ENCODE measurements at places on chromosomes 2 and 18.

- DNase-seq: peak; percentile 78
Measured at GRCh38 chr18:40576507-40577115, 1378.4 kb upstream of the PIK3C3 start.

- DNase-seq: peak; percentile 80
Measured at GRCh38 chr2:42196403-42197267, 27.5 kb downstream of the EML4 start.

GRCh38 chr2:199100326-199101110, 357.2 kb downstream of the SATB2 start:
- peak; percentile 49 for DNase-seq

DNA sequence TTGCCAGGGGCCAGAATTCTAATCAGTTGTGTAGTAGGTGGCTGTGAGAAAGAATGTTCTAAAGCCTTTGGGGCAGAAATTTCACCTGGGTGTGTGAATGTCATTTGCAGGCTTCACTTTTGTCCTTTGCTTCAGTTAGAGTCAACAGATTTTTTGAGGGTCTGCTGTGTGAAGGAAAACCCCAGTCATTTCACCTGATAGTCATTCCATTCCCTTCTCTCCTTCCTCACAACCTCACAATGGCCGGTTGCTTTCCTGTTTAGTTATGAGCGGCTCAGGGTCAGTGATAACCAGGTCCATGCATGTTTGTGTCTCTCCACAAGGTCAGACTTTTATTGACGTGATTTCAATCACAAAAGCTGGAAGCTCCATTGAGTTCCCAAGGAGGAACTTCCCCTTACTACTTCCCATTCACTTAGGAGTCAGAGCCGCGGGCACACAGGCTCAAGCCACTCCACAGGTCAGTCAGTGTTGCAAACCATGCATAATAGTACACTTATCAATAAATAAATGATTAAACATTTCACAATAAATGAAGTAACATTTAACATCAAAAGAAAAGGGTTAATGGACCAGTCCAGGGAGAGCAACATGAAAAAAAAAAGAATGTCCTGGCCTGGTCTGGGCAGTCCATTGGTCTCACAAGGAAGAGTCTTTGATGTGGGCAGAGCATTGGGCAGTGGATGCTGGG, 74.3 kb downstream of the NPAS2 start:
- DNase-seq: no peak

- no peak for DNase-seq
Measured at GRCh38 chr2:11903085-11903606, 156.7 kb downstream of the LPIN1 start.

- DNase-seq: no peak
Measured at GRCh38 chr2:11375689-11376027, 31.2 kb upstream of the ROCK2 start.

DNA sequence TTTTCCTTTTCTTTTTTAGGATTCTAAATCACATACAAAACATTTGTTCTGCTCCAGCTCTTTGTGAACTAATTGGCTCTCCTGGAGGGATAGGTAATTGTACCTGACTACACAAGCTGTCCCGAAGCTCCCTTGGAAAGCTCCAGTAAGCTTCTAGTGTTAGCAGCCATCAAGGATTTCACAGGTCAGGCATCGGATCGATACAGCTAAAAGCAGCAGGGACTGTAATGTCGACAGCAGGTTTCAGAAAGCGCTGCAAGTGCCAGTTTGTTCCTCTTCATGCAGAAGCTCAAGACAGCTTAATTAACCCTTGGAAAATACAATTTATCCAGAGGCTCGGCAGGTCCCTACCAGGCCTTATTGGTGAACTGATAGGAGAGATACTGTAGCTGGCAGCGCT, 87.2 kb upstream of the VRK2 start:
- peak; percentile 96 for DNase-seq

DNA sequence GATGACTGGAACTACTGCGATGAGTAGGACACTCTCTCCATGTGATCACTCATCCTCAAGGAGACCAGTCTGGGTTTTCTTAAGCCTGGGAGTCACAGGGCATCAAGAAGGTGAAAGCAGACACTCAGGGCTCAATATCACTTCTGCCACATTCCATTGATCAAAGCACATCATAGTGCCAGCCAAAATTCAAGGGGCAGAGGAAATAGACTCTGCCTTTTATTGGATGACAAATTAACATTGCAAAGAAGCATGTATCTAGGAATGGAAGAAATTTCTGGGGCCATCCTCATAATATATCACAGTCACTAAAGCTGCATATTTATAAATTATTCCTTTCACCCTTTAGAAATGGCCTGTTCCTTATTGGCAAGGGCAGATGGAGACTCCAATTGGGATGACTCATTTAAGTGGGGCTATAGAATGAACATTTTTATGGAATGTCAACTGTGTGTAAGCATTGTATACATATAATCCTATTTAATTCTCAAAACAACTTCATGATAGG, 114.8 kb upstream of the CDC42EP3 start:
- no peak for DNase-seq

- DNase-seq: no peak
Measured at GRCh38 chr2:194385376-194385775, 1271.7 kb upstream of the SLC39A10 start.

DNA sequence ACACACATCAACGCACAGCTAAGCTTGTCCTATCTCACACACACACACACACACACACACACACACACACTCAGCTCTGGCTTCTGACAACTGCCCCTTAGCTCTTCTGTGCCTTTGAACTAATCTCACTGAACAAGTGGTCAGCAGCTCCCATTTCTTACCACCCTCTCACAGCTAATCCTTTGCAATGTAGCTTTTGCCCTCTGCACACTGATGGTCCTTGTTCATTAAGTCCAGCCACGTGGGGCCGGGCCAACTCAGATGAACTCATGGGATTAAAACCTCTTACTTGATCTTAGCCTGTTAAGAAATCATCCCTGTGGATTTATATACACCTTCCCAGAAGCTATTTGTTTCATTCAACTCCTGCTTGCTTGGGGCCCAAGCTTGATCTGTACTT, 36.6 kb downstream of the DPYSL5 start:
- no peak for DNase-seq

DNA sequence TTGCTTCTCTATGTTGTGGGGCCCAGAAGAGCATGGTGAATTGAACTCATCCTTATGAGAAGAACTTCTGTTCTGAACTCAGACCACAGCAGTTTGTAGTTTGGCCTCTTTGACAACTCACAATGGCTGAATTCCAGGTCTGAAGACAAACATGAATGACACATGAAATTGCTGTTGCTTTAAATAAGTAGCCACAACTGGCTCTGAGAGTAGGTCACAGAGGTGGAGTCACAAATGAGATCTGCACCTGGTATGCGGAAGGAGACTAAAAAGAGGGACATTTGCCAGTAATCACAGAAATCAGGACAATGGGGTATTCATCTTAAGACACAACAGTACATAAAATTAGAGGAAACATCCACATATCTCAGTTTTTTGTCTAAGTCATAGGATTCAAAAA, 290.3 kb upstream of the MMADHC start:
- DNase-seq: no peak

- peak; percentile 41 for DNase-seq
Measured at GRCh38 chr18:79965119-79965902, 868 bp downstream of the HSBP1L1 start.

- no peak for DNase-seq
Measured at GRCh38 chr18:48673456-48673852, 134.6 kb downstream of the CTIF start.

DNA sequence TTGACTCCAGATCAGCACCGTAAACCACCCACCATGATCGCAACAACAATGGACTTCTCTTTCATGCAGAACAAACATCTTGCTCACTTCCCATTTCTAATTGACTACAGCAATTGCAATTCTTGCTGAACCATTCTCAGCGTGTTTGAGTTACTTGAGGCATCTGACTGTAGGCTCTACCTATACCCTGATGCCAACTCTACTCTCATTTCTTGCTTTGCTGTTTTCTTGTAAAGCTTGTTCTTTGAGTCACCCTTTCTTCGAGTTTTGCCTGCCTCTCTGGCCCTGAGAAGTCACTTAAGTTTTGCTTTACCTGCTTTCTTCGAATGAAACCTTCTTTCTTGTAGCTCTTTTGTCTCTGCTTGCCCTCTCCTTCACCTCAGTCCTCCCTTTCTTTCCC, 160.5 kb upstream of the RND3 start:
- no peak for DNase-seq

GRCh38 chr2:124664363-124664762, 639.3 kb downstream of the CNTNAP5 start:
- DNase-seq: no peak

- DNase-seq: no peak
Measured at GRCh38 chr2:235898766-235899165, 269.4 kb downstream of the GBX2 start.

GRCh38 chr18:55497825-55498403, 90.1 kb downstream of the TCF4 start:
- DNase-seq: peak; percentile 66

- no peak for DNase-seq
Measured at GRCh38 chr2:28475088-28475595, 20.7 kb upstream of the PLB1 start.

DNA sequence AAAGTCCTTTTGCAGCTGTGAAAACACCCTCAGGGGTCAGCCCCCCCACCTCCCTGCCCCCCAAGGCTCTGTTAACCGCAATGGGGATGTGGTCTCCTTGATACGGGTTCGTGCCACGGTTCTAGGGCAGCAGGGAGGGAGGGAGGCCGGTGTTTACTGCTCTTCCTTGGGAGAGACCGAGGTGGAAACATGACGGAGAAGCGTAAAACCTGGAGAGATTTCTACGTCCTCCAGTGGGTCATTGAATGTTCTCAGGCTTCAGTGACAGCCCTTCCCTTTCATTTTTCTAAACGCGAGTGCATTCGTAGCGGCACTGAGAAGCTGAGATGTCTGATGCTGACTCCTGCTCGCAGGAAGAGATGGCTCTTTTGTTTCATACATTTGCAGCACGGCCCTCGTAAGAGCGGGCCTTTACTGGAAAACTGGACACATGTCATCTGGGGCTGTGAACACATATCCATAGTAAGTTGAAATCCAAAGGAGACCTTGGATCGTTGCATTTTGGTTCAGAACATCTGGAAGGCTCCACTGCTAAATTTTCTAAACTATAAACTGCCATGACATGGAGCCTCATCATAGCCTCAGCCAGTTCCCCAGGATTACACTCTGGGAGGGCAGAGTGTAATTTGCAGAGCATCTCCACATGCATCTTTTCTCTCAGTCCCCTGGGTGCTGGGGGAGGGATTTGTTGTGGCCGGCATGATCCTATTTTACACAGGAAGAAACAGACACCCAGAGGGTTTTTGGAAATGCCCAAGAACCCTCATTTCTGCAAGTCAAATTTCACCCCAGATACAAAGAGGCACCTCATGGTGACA, 40.6 kb upstream of the HDAC4 start:
- no peak for DNase-seq

GRCh38 chr2:176085861-176086771, 2.4 kb upstream of the EVX2 start:
- peak; percentile 38 for DNase-seq

- DNase-seq: no peak
Measured at GRCh38 chr2:109304731-109305470, 175.9 kb downstream of the SH3RF3 start.

DNA sequence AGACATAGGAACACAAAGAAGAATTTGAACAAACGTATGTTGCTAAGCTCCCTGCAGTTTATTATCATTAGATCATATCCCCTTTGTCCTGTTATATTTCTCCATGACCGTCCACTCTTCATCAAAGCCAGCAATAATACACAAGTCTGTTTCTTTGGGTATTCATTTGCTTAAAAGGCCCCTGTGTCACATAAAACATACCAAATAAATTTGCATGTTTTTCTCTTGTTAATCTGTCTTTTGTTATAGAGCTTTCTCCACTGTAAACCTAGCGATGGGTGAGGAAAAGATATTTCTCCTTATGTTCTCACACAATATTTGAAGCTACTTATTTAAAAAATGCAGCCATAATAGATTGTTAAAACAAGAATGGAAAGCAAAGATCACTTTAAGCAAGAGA, 42.9 kb upstream of the REL start:
- no peak for DNase-seq

DNA sequence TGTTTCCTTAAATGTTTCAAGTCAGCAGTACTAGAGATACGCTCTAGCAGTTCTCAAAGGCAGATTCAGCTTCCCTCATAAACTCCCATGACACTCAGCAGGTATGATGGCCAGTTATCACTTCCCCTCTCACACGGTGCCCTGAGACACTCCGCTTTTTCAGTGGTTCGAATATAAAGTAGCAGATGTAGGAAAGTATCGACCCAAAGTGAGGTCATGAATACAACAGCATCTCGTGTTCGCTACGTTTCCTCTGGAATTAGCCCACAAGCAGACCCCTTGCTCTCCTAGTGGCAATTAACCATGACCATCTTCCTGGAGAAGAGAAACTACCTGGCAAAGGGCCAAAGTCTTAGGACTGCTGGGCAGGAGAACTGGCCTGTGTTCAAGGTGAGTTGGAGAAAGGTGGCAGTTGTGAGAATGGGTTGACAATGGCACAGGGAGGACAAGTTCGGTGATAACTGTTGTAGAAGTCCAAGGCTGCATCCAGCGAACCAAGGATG, 9.3 kb upstream of the AGBL5 start:
- DNase-seq: no peak

GRCh38 chr2:42652086-42652485, 83.7 kb downstream of the MTA3 start:
- DNase-seq: no peak

DNA sequence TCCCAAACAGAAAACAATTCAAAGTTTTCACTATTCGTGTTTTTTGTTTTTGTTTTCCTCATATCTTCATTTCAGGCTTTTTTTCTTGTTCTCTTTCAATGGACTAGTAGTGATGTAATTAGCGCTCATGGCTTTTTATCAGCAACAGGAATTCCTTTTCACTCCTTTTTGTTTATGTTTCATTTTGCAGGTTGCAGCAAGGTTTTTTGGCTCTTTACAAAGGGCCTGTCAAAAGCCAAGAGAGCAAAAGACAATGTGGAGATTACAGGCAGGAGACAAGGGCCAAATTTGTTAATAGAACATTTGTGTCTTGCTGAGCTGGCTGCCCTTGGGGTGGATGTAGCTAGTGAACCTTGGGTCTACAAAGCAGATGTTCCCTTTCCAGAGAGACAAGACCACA, 467.4 kb upstream of the CDH20 start:
- no peak for DNase-seq

- no peak for DNase-seq
Measured at GRCh38 chr2:213086050-213086449, 65.4 kb downstream of the IKZF2 start.

DNA sequence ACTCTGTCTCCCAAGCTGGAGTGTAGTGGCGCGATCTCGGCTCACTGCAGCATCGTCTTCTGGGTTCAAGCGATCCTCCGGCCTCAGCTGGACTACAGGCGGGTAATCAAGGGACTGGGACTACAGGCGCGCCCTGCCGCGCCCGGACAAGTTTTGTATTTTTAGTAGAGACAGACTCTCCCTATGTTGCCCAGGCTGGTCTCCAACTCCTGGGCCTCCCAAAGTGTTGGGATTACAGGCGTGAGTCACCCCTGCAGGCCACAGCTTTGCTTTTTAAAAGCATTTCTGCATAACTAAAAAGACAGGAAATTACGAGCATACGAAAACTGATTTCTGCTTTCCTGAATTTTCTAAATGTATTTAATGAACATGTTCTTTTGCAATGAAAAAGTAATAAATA, 916 bp upstream of the OSBPL1A start:
- DNase-seq: no peak

GRCh38 chr2:26314243-26314642, 31.7 kb upstream of the SELENOI start:
- DNase-seq: no peak

GRCh38 chr2:165877565-165878550, 75.7 kb downstream of the TTC21B start:
- no peak for DNase-seq

- DNase-seq: no peak
Measured at GRCh38 chr2:25838152-25838756, 40.0 kb downstream of the ASXL2 start.

GRCh38 chr2:176167398-176167797, 10.3 kb downstream of the HOXD3 start:
- no peak for DNase-seq
